ENCODE measurements at places on chromosomes 2 and 18.

DNA sequence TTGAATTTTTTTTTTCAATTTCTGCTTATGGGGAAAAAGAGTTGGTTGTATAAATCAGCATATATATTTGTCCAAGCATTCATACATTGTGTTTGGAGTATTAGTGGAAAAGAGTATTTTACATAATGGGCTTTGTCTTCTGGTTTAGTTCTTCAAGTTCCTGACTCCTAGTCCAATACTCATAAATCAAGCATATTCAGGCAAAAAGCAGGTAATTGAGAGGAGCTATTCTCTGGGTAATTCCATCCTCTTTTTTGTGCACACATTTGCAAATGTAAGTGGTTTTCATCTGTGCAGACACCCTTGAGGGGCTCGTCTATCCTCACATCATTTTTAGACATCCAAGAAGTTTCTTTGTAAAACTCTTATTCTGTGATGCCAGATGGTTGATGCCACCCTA, 337.2 kb downstream of the ARHGAP15 start:
- no peak for DNase-seq

- DNase-seq, result no peak
Observed at GRCh38 chr2:54767921-54768320, 44.5 kb downstream of the EML6 start.

- no peak for DNase-seq
Observed at GRCh38 chr2:4782647-4783046, 909.5 kb upstream of the SOX11 start.

DNA sequence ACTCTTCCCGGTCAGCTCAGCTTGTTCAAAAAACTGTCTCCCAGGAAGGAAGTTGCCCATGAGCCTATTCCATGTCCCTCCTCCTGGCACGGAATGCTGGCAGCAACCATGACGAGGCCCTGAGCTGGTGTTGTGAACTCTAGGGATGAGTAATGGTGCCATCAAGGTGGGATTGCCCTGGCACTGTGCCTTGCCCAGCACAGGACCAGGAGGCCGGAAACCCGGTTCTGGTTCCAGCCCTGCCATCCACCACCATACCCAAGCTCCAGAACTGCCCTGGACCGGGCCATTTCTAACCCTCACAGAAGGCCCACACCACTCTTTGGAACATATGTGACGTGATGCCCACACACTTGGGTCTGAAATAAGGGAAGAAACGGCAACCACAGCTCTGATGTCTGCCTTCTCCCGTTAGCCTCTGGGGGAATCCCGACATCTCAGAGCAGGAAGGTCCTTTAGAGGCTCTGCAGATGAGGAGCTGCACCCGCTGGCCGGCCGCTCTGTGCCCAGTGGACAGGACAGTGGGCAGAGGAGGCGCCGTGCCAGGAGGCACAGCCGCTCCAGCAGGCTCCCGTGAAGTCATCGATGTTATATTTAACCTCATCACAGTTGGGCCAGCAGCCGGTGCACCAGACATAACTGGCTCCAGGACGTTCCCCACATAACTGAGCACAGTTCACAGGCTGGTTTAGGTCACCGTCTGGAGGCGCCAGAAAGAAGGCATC, 462.1 kb upstream of the ID2 start:
- no peak for DNase-seq

DNA sequence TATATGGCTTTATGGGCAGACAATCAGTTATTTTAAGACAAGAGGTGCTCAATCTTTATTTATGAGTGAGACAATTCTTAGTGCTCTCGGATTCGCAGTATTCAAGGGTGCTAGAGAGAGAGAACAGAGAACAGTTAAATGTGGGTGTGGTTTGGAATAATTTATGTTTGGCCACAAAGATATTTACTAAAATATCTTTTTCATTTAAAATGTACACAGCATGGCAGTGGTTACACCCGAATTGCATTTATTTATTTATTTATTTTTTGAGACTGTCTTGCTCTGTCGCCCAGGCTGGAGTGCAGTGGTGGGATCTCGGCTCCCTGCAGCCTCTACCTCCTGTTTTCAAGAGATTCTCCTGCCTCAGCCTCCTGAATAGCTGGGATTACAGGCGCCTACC, 109.2 kb downstream of the CDCA7 start:
- DNase-seq, result no peak

DNA sequence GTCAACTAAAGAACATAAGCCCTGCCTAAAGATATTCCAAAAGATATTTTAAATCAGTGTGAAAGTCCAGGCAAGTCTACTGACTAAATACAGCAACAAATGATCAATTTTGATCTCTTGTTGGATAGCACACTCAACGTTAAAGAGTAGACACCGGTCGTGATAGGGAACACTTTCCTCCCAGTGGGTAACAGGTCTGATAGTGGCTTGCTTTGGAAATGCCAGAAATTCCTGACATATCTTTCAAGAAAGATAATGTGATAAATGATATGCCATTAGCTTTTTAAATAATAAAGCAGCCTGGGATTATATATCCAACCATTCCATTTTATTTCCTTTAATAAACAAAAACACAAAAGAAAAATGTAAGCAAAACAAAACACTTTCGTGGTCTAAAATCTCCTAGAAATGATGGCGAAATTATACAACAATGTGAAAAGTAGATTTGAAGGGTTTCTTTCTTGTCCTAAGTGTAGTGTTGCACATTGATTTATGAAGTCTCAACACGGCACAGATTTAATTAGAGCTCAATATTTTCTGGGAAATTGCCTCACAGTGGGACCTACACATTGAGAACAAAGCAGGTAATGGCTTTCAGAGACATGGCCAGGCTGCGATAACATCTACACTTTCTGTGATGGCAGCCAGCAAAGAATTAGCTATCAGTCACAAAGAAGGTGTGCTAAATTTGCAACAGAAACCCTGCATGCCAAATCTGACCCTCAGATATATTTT, 158.6 kb downstream of the PPP1R1C start:
- DNase-seq, result no peak

GRCh38 chr2:98478088-98478551, 33.5 kb downstream of the INPP4A start:
- no peak for DNase-seq

- DNase-seq, result no peak
Observed at GRCh38 chr18:23183411-23184150, 48.3 kb downstream of the CABLES1 start.

DNA sequence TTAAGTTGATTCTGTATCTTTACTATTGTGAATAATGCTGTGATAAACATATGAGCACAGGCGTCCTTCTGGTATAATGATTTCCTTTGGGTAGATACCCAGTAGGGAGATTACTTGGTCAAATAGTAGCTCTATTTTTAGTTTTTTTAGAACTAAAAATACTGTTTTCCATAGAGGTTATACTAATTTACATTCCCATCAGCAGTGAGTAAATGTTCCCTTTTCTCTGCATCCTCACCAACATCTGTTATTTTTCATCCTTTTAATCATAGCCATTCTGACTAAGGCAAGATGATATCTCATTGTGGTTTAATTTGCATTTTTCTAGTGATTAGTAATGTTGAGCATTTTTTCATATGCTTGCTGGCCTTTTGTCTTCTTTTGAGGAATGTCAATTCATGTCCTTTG, 35.1 kb downstream of the PMS1 start:
- no peak for DNase-seq

Data from stimulated activated naive CD8-positive, alpha-beta T cell treated with anti-CD3 and anti-CD28 coated beads, Interleukin-15, Interleukin-2, amounts not matched to agents 100 U/mL and 50 U/mL, for 24 hours (primary cell).